Cardiac septum (tissue), 1 donor: ENCODE measurements at places on chromosomes 5 and 9. TPM values are rescaled to one million over a fixed set of nuclear protein-coding genes. Genes with fewer than 3 reads are reported as not detected.

ESM1 gene
- 0.81 TPM for total RNA-seq

GRCh38 chr5:53446908-53447307 is 33.5 kb upstream of the FST start:
- no peak for DNase-seq

DNA sequence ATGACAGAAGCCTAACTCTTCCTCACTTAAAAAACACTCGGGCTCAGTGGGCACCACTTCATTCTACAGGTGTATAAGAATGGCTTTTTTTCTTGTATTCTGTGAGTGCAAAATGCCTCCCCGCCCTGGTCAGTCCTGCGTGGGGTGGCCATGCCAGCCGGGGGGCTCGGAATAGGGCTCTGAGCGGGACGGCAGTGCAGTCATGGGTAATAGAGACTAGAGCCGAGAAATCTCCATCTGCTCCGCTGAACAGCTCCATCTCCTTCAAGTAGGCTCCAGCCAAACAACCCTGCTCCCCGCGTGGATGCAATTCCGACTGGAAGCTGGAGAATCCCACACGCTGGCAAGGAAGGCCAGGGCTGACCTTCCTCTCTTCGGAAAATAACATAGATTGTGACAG is 317.0 kb upstream of the IRX4 start:
- DNase-seq = no peak

- DNase-seq = peak; percentile 70
Measured at GRCh38 chr5:172502969-172503368, 48.6 kb upstream of the SH3PXD2B start.

DNA sequence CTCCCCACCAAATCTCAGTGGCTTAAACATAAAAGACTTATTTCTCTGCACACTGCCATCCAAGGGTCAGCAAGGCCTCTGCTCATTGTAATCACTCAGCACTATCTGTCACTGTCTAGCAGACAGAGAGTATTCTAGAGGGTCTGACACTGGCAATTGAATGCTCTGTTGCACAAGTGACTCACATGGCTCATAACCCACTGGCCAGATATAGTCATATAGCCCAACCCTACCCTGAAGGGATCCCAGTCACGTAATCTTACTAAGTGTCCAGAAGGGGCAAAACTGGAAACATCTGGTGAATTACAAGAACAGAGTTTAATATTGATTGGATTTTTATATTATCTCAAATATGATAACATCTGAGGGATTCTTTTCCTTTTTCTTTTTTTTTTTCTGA is 80.7 kb downstream of the TSSK1B start:
- no peak for DNase-seq

GRCh38 chr9:14220256-14220655 is 93.7 kb downstream of the NFIB start:
- DNase-seq = no peak

GRCh38 chr9:131677444-131678180 is 62.3 kb downstream of the RAPGEF1 start:
- no peak for DNase-seq

GRCh38 chr5:175680020-175680419 is 22.1 kb downstream of the HRH2 start:
- DNase-seq = no peak

MEGF10 gene
- total RNA-seq = 0.32 TPM

DNA sequence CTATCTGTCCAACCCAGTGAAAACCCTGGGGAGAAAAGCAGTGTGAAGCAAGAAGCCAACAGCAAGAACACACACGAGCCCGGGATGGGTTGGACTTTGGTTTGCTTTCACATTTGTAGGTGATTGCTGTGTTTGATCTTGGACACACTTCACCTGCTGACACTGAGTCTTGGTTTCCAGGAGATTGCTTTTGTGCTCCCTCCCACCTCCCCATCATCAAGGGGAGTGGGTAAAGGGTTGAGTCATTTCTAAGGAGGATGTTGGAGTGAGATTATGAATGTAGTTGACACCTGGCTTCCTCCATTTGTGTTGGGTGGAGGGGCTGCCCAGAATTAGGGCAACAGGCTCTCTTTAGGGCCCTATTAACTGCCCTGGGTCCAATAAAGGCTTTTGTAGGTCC is 37.5 kb downstream of the ANKDD1B start:
- no peak for DNase-seq

DNA sequence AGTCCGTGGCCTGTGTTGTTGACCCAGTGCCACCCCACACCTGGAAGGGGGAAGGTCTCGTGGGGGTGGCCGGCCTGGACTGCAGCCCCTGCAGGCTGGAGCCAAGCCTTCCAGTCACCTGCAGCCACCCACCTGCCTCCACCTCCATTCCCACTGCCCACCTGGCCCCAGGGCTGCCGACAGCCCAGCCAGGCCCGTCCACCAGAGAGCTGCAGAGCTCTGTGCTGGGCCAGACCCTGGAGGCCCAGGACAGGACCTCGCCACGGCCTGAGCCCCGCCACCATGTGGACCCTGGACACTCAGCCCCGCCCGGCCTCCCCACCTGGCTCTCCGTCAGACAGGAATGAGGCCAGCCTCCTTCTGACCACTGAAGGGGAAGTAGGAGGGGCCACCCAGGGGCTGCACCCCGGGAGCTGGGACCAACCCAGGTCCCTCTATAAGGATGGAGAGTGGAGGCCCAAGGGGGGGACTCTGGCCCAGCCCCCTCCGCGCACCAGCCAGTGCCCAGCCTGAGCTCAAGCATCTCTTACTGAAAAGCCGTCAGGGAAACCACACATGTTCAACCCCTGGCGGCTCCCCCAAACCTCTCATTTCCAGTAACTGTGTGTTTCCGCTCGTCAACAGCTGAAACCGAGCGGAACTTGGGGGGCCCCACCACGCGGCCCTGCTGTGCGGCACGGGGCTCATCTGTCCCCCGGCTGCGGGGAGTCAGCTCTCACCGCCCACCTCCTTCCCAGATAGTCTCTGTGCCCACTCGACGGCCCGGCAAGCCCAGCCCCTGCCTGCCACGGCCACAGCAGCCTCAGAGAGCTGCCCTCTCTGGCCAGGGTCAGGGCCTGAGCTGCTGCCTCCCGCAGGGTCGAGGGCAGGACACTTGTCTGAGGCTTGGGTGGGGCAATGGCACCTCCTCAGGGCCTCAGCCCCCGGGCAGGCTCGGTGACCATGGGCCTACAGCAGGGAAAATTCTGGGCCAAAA is 12.8 kb downstream of the NOTCH1 start:
- DNase-seq = peak; percentile 90

BARHL1 gene
- total RNA-seq = not detected

DNA sequence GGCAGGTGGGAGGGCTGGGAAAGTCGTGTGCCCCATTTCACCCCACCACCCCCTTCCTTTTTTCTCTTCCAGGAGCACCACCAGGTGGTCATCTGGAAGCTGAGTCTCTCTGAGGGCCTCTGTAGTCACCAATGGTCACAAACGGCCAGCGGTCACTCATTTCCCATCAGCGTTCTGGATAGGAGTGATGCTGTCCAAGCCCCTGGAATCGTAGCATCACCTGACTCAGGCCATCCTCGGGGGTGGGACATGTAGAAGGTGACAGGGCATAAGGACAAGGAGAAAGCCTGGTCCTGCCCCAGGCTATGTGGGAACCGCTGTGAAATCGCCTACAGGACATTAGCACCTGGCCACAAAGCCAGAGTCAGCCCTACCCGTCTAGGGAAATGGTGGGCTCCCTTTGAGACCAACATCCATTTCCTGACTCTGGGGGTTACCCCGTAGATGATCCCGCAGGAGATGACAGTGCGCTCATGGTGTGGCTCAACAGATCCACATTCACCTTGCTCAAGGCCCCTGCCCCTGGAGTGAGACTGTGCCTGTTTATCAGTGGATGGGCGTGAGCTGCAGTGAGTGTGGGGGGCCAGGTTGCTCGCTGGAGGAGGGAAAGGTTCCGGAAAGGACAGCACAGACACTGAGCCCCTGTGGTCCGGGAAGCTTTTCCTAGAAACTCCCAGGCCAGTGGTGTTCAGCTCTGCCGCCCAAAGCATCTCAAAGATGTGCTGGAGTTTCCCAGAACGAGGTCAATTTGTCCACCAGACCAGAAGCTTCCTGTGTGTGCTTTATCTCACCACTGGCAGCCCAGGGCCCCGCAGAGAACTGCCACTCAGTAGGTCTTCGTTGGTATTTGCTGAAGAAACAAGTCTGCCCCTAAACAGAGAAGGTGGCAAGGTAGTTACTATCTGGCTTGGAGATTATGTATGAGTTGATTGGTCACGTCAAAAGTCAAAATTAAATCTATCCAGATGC is 61.1 kb upstream of the UNC5A start:
- DNase-seq = peak; percentile 53

ZNF366 gene
- total RNA-seq = 3.7 TPM

DNA sequence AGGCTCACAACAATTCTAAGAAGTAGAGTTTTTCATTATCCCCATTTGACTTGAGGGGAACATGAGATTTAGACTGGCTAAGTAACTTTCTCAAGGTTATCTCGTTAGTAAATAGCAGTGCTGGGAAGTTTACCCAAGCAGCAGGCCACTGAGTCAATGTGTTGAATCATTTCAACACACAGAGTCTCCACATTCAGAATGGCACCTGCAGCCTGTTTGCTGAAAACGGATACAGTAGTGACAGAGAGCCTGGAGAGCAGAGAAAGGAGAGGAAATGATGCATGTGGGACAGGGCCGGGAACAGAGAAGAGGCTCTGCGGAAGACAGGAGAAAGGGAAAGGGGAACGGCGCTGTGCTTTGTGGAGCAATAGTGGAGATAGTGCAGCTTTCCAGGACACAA is 33.5 kb upstream of the ZSWIM6 start:
- DNase-seq = no peak

- DNase-seq = no peak
Measured at GRCh38 chr9:129348890-129349664, 171.0 kb upstream of the IER5L start.

DNA sequence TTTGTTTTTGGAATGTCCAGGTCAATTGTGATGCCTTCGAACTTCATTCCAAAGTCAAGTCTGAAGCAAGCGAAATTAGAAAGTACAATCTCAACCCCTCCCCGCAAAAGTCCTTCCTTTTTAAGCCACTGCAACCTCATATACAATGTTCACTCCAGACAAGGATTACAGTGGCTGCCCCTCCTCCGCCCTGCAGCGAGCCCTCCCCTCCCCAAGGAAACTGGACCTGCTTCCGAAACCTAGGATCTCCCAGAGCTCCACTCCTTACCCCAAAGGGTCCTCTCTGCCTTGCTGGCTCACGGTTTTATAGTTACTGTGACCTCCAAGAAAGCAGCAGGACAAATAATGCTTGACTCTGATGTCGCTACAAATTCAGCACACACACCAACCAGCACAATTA is 10.4 kb downstream of the LRRC14B start:
- no peak for DNase-seq

C5orf34 gene
- 0.22 TPM for total RNA-seq
